Ovary (tissue), 10 donors: ENCODE measurements at places on chromosomes 6 and 20.

DNA sequence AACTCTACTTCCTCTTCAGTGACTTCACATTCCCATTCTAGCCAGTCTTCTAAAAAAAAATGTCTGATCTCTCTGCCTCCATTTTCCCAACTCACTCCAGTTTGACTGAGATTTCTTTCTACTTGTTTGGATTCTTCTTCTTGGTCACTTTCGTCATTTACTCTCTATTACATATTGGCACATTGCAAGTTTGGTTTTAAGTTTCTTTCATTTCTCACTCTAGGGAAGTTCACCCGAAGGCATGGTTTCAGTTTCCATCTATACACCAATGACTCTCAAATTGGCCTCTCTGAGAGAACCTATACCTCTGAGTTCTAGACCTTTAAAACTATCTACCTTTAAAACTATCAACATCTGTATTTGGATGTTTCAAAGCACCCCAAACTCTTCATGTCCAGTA is 51.3 kb downstream of the CD109 start:
- no peak for DNase-seq
- no peak overlapping the region for H3K27ac ChIP-seq
- H3K4me3 ChIP-seq, result no peak overlapping the region
- H3K4me1 ChIP-seq, result no peaks in the 10 kb centered on the region
- no peaks in the 10 kb centered on the region for H3K27me3 ChIP-seq
- no peaks in the 10 kb centered on the region for H3K36me3 ChIP-seq

DNA sequence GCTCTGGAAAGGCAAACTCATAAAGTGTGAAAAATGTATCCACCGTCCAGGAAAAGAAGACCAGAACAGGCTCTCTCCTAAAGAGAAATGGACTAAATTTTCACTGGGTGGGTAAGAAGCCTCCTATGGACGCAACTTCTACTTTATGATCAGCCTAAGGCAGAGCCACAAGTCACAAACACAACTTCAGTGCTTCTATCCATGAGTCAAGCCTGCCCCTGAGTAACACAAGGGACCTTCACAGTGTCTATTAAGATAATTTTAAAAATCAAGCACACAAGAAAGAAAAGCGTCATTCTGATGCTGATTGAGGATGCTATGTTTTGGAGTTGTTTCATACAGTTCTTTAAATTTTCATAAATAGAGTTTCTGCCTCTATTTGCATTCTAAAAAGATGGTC is 601.7 kb upstream of the ARID1B start:
- no peaks in the 10 kb centered on the region for H3K4me1 ChIP-seq
- H3K36me3 ChIP-seq, result no peaks in the 10 kb centered on the region
- H3K27ac ChIP-seq, result no peak overlapping the region
- H3K4me3 ChIP-seq, result no peak overlapping the region

GRCh38 chr6:167428664-167429333 is 103.9 kb downstream of the TTLL2 start:
- H3K4me3 ChIP-seq, result no peak overlapping the region
- H3K36me3 ChIP-seq, result no peaks in the 10 kb centered on the region
- H3K27me3 ChIP-seq, result no peaks in the 10 kb centered on the region
- H3K27ac ChIP-seq, result no peak overlapping the region
- DNase-seq, result no peak

DNA sequence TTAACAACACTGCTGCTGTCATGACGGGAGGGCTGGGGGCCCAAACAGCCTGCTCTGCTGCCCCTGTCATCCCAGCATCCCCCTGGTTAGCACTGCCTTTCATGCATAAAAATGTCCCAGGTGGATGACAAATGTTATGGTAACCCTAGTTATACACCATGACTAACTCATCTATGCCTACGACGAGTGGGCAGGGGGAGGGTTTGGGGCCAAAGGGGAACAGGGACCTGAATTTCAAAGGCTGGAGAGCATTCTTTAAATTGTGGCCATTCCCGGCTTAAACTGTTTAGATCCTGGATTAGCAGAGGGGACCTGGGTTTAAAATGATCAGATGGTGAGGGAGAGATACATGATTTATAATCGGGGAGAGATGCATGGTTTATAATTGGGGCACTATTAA is 24.4 kb downstream of the GNAS-AS1 start:
- DNase-seq, result no peak

GRCh38 chr6:67501755-67502154 is 1133.3 kb upstream of the ADGRB3 start:
- no peaks in the 10 kb centered on the region for H3K4me1 ChIP-seq
- no peaks in the 10 kb centered on the region for H3K36me3 ChIP-seq
- no peak for DNase-seq
- no peaks in the 10 kb centered on the region for H3K27me3 ChIP-seq

GRCh38 chr6:80105972-80106417 is 476 bp upstream of the BCKDHB start:
- no peaks in the 10 kb centered on the region for H3K36me3 ChIP-seq
- peaks cover 2% of the 10 kb centered on the region for H3K4me1 ChIP-seq
- peak overlapping the region; percentile 88 for H3K4me3 ChIP-seq
- DNase-seq, result no peak

DNA sequence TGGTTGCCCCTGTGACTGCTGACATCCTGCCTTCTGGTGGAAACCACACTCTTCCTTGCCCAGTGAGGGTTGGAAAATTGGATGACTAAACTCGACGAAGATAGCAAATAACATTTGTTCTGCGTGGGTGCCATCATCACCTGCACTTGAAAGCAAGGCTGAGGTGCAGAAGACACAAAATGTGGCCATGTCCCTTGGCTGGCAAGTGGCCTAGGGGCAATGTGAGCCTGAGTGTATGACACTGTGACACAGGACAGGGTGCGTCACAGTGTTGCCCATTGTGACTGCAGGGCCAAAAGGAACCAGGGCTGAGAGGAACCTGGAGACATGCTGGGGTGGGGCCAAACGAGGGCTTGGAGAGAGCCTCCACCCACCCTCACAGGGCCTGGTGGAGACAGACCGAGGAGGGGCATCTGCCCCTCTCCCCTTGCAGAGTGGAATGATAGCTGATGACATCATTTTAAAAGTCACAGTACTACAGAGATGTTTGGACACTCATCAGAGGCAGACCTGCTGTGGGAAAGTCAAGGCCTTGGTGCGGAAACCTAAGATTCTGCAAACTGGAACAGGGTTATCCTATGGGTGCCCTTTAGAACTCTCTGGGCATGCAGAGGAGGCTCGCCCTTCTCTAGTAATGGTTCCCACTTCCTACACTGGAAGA is 12.8 kb upstream of the HLA-F start:
- no peak for DNase-seq
- H3K36me3 ChIP-seq, result no peaks in the 10 kb centered on the region
- H3K27ac ChIP-seq, result no peak overlapping the region
- H3K4me1 ChIP-seq, result no peaks in the 10 kb centered on the region
- no peaks in the 10 kb centered on the region for H3K27me3 ChIP-seq

- H3K27me3 ChIP-seq, result no peaks in the 10 kb centered on the region
- DNase-seq, result no peak
- H3K27ac ChIP-seq, result no peak overlapping the region
These were observed 203.1 kb downstream of the ASCC3 start for GRCh38 chr6:100678027-100678426.

DNA sequence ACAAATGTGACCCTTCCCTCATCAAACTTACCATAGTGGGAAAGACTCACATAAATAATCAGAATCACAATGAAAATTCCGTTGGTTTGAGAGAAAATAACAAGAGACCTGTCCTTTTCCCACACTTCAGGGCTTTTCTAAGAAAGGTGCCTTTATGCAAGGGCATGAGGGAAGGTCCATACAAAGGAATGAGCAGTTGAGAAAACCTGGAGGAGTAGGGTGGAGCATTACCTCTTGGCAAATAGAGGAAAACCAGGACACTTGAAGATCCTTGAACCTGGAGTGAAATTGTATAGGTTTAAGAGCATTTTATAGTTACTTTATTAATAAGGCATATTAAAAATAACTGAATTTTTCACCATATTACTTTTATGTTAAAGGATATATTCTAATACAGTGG is 54.3 kb downstream of the UBR2 start:
- DNase-seq, result no peak
- H3K4me3 ChIP-seq, result no peak overlapping the region
- H3K27ac ChIP-seq, result no peak overlapping the region
- H3K36me3 ChIP-seq, result peaks cover 4% of the 10 kb centered on the region

GRCh38 chr6:66772800-66773199 is 1065.8 kb upstream of the EYS start:
- no peaks in the 10 kb centered on the region for H3K27me3 ChIP-seq

DNA sequence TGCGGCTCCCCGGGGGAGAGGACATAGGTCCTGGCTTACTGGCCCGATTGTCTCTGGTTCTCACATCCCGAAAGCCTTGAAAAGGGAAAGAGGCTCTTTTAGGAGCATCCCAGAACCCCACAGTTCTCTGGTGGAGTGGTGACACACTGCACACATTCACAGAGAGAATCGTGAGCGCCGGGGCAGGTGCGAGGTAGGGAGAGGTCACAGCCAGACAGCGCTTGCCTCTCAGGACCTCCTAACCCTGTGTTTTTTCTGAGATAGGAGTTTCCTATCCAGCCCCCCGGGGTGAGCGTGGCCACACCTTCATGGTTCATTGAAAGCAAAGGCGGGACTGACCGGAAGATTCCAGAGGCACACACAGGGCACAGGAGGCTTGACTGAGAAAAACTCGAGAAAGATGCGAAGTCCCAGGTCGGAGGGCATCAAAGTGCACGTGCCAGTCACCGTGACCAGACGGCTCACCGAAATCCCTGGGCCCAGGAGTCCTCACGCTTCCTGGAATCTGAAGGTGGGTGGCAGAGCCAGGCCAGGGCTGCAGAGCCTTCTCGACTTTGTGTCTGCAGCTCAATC is 46.5 kb upstream of the FRMD1 start:
- no peak overlapping the region for H3K4me3 ChIP-seq
- H3K4me1 ChIP-seq, result no peaks in the 10 kb centered on the region
- no peaks in the 10 kb centered on the region for H3K36me3 ChIP-seq
- no peaks in the 10 kb centered on the region for H3K27me3 ChIP-seq
- H3K27ac ChIP-seq, result no peak overlapping the region

GRCh38 chr6:136684466-136684865 is 107.8 kb downstream of the MAP3K5 start:
- H3K27me3 ChIP-seq, result no peaks in the 10 kb centered on the region
- peaks cover 14% of the 10 kb centered on the region for H3K4me1 ChIP-seq
- H3K27ac ChIP-seq, result peak overlapping the region; percentile 70
- no peak for DNase-seq

GRCh38 chr6:133769463-133769862 is 119.5 kb upstream of the TCF21 start:
- H3K27ac ChIP-seq, result no peak overlapping the region
- H3K27me3 ChIP-seq, result no peaks in the 10 kb centered on the region
- H3K4me1 ChIP-seq, result peaks cover 10% of the 10 kb centered on the region
- no peaks in the 10 kb centered on the region for H3K36me3 ChIP-seq
- no peak for DNase-seq

- no peak overlapping the region for H3K27ac ChIP-seq
- H3K36me3 ChIP-seq, result no peaks in the 10 kb centered on the region
- no peaks in the 10 kb centered on the region for H3K27me3 ChIP-seq
- DNase-seq, result no peak
- H3K4me3 ChIP-seq, result no peak overlapping the region
These were observed 38.4 kb downstream of the HS3ST5 start for GRCh38 chr6:114304304-114304887.

DNA sequence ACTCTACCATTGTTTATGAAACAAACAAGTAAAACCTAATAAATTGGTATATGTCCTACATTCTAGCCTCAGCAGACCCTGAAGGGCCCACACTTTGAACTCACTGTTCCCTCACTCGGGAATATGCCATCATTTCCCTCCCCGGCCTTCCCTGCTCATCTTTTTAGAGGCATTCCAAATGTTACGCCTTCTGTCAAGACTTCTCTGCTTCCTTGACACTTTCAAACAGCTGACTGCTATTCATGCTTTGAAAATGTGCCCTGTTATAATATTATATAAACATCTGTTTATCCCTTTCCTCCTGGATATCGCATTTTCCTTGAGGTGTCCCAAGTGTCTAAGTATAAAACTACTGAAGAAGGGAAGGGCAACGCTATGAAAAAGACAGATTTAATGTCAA is 249.5 kb upstream of the THEMIS start:
- no peak overlapping the region for H3K4me3 ChIP-seq
- no peaks in the 10 kb centered on the region for H3K4me1 ChIP-seq
- no peak overlapping the region for H3K27ac ChIP-seq
- DNase-seq, result no peak
- H3K36me3 ChIP-seq, result no peaks in the 10 kb centered on the region

- no peaks in the 10 kb centered on the region for H3K4me1 ChIP-seq
- no peak overlapping the region for H3K27ac ChIP-seq
- H3K4me3 ChIP-seq, result no peak overlapping the region
- no peaks in the 10 kb centered on the region for H3K36me3 ChIP-seq
- no peaks in the 10 kb centered on the region for H3K27me3 ChIP-seq
These were observed 27.1 kb upstream of the FBXO30 start for GRCh38 chr6:145841668-145842067.

- no peak overlapping the region for H3K27ac ChIP-seq
- H3K4me1 ChIP-seq, result no peaks in the 10 kb centered on the region
- H3K27me3 ChIP-seq, result no peaks in the 10 kb centered on the region
- no peak for DNase-seq
- H3K4me3 ChIP-seq, result no peak overlapping the region
- H3K36me3 ChIP-seq, result no peaks in the 10 kb centered on the region
These were observed 921.8 kb upstream of the GJE1 start for GRCh38 chr6:141210901-141211300.

DNA sequence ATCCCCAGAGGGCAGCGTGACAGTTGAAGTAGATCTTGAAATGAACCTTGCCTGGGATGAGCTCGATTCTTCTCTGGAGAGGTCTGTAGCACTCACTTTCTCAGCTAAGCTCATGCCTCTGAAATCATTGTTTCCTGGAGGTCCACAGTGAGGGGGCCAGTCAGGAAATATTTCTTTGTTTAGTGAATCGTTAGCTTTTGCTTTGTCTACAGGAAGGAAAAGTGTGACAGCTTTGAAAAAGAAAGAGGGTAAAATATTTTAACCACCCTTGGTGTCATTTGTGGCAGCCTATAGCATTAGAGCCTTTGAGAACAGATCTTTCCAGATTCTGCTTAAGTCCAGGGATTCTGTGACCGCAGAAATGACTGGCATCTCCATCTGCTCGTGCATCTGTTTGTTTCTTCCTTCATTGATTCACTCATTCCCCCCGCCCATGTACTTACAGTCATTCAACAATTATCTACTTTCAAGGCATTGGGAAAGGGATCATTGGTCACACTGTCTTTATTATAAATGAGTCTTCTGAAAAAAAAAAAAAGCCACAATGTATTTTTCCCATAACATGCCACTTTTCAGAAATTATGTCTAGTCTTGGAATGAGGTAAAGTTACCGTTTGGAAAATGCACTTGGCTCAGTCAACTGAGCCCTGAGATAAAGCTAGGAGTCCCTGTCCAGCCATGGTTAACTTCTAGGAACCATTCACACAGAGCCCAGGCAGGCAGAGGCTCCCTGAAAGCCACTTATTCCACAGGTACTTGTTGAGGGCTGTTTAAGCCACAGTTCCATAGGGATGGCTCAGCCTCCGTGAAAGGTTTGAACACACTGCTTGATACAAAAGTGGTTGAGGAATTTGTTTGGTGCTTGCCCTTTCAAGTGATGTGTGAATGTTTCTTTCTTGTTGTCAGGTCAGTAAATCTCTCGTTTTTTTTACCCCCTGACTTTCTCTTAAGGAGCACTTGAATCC is 86.0 kb downstream of the TIAM2 start:
- H3K36me3 ChIP-seq, result no peaks in the 10 kb centered on the region
- H3K27me3 ChIP-seq, result no peaks in the 10 kb centered on the region
- peaks cover 9% of the 10 kb centered on the region for H3K4me1 ChIP-seq
- no peak for DNase-seq
